ENCODE measurements at places on chromosomes 1 and 21.

- DNase-seq = no peak
These were observed 9.7 kb downstream of the S100A6 start for GRCh38 chr1:153526132-153526543.

DNA sequence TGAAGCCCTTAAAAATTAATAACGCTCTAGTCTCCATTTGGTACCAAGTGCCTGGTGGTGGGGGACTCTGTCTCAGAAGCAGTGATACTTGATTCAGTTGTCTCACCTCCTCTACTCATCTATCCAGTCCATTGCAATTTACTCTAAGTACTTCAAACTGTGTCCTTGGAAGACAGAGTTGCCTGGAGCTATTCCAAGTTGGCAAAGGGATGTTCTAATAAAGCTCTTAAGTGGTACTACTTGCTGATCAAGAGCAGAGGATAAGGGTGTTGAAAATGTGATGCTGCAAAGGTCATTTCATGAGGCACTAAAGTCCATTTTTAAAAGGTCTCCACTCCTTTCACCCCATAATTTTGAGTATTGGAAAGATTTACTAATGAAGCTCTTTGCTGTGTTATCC lies 142.2 kb downstream of the NFIA start:
- no peak for DNase-seq

GRCh38 chr1:22826604-22827580 lies 116.3 kb downstream of the EPHB2 start:
- no peak for DNase-seq

- no peak for DNase-seq
These were observed 41.0 kb downstream of the TGFBR3 start for GRCh38 chr1:91844862-91845528.

DNA sequence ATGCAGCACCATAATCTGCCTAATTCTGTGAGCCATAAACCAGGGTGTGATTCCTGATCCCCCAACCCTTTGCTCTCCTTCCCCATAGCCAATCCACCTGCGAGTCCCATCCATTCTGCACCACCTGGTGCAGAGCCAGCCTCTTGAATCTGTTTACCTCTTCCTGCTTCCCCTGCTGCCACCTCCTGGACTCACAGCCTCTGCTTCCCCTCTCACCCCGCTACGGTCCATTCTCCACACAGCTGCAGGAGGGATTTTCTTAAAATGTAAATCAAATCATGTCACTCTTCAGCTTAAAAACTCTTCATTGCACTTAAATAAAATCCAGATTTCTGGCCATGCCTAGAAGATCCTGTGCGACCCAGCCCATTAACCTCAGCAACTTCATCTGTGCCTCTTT lies 186.7 kb downstream of the FOXD2 start:
- no peak for DNase-seq

DNA sequence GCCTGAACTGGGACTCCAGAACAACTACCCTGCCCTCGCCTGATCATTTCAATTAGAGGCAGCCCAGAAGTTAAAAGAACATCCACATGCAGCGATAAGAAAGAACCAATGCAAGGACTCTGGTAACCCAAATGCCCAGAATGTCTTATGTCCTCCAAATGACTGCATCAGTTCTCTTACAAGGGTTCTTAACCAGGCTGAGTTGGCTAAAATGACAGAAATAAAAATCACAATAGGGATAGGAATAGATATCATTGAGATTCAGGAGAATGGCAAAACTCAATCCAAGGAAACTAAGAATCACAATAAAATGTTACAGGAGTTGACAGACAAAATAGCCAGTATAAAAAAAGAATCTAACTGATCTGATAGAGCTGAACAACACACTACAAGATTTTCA lies 80.1 kb upstream of the PTGFR start:
- DNase-seq = no peak

DNA sequence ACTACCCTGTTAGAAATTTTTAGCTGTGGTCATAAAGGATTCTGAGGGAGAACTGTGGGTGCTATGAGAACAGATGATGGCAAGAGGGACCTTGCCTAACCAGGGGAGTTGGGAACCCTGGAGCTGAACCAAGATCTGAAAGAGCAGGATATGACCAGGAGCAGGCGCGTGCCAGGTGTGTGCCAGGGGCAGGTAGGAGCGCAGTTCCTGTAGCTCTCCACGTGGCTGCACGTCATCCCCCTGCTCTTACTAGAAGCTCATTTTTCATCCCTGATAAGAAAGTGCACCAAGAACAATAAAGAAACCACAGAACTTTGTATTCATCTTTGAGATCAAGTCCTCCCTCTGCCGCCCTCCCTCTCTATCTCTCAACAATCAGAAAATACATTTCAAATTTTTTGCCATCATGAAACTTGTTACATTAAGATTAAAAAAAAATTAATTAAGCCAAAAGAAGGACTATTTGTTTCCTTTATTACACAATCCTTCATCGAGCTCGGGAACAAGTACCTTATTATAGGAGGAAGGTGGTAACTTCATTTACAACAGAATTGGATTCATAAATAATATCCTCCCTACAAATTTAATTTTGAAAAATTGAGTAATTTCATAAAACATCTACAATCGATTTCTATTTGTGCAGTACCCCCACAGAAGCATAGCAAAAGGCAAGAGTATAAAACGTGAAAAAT lies 78.5 kb downstream of the SLC35F3 start:
- no peak for DNase-seq

DNA sequence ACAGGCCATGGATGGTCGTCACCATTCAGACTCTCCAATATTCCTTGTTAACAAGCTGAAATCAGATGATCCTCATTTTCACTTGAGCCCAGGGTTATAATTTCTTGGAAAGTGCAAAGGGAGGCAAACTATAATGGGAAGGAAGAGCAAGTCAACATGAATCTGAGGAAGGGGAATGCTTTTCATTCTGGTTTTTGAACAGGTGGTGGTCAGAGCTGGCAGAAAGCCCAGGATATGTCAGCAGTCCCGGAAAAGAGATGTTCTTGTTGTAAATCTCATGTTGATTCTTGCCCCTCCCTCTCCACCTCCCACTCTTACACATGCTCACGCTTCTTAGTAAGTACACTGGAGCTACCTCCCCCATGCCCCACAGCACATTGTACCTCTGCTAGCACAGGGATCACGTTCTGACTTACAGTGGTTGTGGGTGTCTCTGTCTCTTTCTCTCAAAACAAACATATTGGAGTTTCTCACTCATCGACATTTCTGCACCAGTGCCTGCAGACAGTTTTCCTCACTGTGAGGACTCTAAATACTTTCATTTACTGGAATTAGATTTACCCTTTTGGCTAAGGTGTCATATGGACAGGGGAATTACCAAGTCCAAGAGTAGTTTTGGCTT lies 77.6 kb downstream of the XCL2 start:
- no peak for DNase-seq

DNA sequence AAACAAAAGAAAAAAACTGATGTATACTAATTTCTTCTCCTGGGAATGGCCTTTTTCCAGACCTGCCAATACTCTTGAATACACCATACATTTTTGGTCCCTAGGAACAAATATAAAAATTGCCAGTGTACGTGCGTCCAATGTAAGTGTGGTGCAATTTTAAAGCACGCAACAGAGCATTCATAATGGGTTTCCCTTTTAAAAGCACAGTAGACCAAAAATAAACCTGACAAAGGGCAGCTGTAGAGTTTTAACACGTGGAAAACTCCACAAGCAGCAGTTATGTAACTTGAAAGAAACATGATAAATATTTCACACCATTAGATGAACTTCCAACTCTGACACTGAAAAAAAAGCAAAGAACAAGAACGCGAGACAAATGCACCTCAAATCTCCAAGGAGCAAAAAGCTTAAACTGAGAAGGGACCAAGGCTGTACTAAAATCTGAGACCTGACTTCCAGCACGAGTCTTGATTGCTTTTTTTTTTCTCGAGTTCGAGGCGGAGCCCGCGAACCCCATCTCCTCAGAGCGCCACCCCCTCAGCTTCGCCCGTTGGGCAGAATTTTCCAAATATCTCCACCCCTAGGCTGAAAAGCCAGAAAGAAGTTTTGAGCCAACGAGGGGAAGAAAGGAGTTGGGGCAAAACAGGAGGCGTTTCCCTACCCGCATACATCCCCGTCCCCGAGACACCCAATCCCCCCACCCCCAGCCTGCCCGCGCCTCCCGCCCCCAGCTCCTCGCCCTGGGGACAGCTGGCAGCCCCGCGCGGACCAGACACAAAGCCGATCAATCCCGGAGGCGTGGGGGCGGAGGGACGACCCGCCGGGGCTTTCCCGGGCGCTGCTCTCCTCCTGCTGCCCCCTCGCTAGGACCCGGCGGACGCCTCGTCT lies at the start of gene JAM2:
TSS of gene JAM2 (plus strand) at position 599 of the 891 bp plus-strand sequence. CDS start 564 bp downstream, outside the sequence.
- peak; percentile 14 for DNase-seq

DNA sequence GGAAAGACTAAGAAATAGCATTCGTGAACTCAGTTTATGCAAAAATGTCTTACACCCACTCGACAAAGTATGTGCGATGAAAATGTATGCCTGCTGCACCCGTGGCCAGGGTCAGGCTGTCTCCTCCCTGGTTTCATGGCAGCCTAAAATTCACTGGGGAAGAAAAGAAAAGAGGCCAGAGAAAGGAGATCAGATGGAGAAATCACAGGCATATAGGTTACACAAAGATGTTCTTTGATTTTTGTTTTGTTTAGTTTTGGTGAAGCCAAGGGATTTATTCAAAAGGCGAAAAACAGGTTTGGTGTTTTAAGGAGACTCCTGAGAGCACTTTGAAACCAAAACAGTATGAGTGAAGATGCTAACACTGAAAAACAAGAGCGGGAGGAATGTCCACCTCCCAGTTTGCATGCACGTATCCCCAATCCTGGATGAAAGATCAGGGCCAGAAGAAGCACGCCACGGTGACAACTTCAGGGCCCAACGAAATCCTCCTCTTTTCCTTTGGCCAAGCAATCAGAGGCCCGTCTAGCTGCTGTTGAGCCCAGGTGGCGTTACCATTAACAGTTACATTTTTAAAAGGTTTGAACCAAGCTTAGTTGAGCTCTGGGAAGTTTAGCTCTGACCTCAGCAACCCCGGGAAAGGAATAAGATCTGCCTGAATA lies 992 bp upstream of the SSX2IP start:
- DNase-seq = no peak

GRCh38 chr1:162381383-162381782 lies at the start of gene C1orf226:
Gene C1orf226 (plus strand): TSS chr1:162381728. CDS start chr1:162381902, 174 bp downstream.
- no peak for DNase-seq

GRCh38 chr1:224170748-224171478 lies 12.1 kb upstream of the DEGS1 start:
- DNase-seq = no peak

DNA sequence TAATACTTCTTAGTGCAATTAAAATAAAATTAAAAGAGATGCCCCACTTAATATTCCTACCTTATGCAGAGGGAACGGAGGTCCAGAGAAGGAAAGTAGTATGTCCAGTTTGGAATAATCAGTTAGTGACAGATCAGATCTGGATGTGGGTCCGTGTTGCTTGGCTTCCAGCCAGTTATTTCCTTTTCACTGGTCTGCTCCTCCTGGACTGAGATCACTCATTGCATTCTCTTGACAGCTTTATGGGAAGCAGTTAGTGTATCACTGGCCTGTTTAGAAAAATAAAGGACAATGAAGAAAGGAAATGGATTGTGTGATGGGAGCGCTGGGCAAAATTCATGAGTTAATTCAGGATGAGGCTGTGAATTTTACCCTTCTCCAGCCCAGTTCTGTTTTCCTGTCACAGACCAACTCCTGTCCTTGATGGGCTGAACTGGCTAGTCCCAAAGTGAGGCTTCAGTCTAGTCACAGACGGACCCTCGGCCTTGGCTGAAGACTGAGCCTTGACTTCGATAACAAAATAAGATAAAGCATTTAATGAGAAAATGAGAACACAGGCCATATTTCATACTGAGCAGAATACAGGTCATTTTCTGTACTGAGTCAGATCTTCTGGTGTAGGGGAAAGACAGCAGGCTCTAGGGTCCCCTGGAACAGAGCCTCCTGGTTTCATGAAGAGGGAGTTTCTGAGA lies 85.2 kb upstream of the TRABD2B start:
- DNase-seq = no peak

- DNase-seq = no peak
These were observed 2.3 kb upstream of the MKNK1 start for GRCh38 chr1:46606255-46606965.

- DNase-seq = no peak
These were observed 47.4 kb downstream of the GFI1 start for GRCh38 chr1:92439291-92439690.

- no peak for DNase-seq
These were observed 117.1 kb upstream of the ZNF644 start for GRCh38 chr1:91138959-91139358.

GRCh38 chr1:150262388-150263320 lies 5.1 kb downstream of the CA14 start:
- DNase-seq = no peak

DNA sequence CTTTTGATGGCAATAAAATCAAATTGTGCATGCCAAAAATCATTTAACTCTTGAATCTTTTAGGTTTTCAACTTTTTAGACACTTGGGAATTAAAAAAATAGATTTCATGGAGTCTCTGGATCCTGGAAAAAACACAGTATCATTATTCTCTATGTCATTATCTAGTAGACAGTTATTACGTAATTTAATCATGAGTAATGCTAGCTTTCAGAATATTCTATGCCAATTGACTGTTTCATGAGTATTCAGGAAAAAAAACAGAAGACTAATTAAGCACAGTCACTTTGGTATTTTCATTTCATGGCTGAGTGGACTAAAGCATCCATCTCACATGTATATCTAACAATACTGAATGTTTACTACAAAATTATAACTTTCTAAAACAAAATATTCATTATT lies 44.0 kb downstream of the ODF2L start:
- DNase-seq = no peak

DNA sequence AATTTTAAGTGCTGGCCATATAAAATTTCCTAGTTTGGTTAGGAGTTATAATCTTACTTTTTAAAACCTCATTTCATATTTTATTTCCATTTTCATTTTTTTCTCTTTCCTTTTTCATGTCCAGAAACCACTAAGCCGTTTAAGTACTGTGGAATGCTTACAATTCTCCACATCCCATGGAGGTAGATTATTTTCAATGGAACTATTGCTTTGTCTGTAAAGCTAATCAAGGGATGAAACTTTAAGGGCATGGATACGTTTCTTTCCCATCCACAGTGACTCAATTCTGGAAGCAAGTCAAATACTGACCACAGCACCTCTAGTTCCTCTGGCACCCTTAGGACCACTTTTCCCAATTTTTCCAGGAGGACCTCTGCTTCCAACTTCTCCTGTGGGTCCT lies 139.1 kb upstream of the ZNHIT6 start:
- DNase-seq = no peak

GRCh38 chr1:41674522-41674921 lies 190.0 kb upstream of the EDN2 start:
- no peak for DNase-seq

- DNase-seq = no peak
These were observed 89.8 kb downstream of the AJAP1 start for GRCh38 chr1:4743978-4744750.

GRCh38 chr1:1918901-1919303 lies at the start of gene TMEM52:
Gene TMEM52 (minus strand): TSS chr1:1919279. CDS start chr1:1919265, 14 bp downstream.
- peak; percentile 68 for DNase-seq
